ENCODE measurements at places on chromosomes 11 and 22. TPM values are rescaled to one million over a fixed set of nuclear protein-coding genes. Genes with fewer than 3 reads are reported as not detected.

The APOBEC3H gene
- not detected for total RNA-seq

The TUG1 gene
- 48.5 TPM for total RNA-seq

The ROM1 gene
- total RNA-seq = 4.0 TPM

The HEPHL1 gene
- total RNA-seq = not detected

The NCF4 gene
- total RNA-seq = 6.0 TPM

The UBQLN3 gene
- 1.3 TPM for total RNA-seq

The UBE4A gene
- 29.6 TPM for total RNA-seq

The MTMR3 gene
- 46.7 TPM for total RNA-seq

The MS4A7 gene
- 10.9 TPM for total RNA-seq

The FAM180B gene
- not detected for total RNA-seq

The MEI1 gene
- total RNA-seq = not detected
